ENCODE measurements at places on chromosomes 2 and 18.
A peak's percentile ranks its signal among the peaks of the same experiment; 100 is the strongest.

- DNase-seq: peak; percentile 80
Measured at GRCh38 chr2:170929686-170930050, 615 bp downstream of the GORASP2 start.

- DNase-seq: peak; percentile 65
Measured at GRCh38 chr2:5696404-5696944, 4.3 kb downstream of the SOX11 start.

- DNase-seq: peak; percentile 55
Measured at GRCh38 chr2:203908066-203908796, 28.3 kb upstream of the ICOS start.

DNA sequence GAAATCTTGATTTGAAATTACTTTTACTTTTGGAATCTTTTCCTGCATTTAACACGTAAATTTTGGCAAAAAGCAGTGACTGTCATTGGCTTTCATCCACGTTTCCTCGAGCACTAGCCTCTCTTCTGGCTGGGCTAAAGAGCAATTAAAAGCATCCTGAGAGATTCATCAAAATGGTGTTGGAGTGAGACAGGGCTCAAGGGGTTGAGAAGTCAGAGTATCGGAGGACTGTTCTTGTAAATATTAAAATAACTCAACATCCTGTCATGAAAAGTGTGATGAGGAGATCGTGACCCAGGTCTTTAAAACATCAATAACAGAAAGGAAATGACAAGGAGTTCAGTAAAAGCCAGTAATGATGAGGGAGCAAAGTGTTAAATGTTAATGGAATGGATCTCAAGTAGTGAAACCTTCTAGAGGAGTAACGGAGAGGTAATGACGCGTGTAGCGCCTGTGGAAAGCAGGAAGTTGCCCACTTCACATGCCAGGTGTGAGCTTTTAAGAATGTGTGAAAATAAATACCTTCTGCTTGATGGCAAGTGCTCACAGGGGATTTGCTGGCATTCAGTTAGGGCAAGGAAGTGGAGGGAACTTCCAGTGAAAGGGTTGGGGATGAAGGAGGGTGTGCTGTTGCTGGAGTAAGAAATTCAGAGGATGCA lies 754.4 kb downstream of the ADCYAP1 start:
- no peak for DNase-seq

DNA sequence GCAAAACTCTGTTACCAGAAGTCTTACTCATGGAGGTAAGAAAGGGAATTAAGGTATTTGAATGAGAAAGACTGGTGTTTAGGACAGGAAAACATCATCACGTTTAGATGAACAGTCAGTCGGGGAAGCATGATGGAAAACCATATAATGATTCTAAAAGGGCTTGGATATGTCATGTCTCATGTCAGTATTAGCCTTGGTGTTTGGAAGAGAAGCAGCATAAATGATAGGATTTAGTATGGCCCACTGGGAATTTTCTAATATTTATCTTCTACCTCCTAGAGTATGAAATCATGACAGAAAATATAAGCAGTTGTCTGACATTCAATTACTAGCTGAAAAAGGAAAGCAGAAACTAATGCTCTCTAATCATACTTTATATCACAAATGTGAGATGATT lies 1643.6 kb upstream of the CELF4 start:
- DNase-seq: no peak

DNA sequence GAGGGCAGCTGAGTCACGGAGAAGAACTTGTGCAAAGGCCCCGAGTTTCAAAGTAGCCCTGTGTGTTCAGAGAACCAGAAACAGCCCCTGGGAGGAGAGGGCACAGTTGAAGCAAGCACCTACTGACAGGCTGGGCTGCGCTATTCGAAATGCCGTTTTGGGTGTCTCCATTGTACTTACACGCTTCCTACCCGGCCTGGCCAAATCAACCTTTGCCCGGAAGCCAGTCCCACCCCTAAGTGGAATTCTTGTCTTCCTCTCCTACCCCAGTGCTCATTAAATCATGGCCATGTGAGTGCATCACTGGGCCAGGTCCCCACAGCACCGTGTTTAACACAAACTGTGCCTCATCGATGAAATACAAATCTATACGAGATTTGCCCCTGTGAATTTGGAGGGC lies 6.0 kb downstream of the DIPK1C start:
- DNase-seq: no peak

DNA sequence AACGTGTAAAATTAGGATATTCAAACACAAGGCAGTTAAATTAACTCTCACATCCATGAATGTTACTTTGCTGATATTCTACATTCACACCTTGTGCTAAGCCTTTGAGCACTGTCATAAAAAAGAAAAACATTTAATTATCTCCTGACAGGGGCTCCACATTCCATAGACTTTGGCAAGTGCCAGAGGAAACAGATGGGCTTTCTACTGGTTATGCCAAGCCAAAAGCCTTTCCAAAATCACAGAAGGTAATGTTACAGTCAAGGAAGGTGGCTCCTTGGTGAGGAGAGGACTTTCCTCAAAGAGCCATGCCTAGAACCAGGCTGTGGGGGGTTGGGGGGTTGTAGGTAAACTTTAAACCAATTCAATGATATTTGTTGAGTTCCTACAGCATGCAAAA lies 12.4 kb downstream of the MYO5B start:
- DNase-seq: no peak

- no peak for DNase-seq
Measured at GRCh38 chr18:75818383-75818782, 390.9 kb upstream of the SMIM21 start.

DNA sequence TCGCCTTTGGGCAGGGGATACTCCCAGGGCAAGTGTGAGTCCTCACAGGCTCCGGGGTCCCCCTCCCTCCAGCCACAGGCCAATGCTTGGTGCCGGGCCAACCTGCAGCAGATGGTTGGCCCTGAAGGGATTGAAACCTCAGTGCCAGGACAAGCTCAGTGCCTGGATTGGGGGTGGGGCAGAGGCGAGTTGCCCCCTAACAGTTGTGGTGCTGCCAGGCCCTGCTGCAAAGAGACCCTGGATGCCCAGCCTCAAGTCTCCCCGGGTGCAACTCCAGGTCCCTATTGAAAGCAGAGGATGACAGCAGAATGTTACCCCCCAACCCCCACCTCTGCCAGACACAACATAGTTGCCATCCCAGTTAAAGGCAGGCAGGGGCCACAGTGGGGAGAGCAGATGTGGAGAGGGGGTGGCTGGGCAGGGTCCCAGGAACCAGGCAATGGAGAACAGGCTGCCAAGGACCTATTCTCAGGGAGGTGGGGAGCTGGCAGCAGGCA lies 9.5 kb upstream of the RNF103 start:
- no peak for DNase-seq

GRCh38 chr2:196839574-196839973 lies 30.4 kb upstream of the C2orf66 start:
- DNase-seq: no peak

- no peak for DNase-seq
Measured at GRCh38 chr2:11187083-11187619, 31.9 kb downstream of the SLC66A3 start.

GRCh38 chr2:230778350-230779063 lies 65.9 kb downstream of the CAB39 start:
- DNase-seq: no peak

DNA sequence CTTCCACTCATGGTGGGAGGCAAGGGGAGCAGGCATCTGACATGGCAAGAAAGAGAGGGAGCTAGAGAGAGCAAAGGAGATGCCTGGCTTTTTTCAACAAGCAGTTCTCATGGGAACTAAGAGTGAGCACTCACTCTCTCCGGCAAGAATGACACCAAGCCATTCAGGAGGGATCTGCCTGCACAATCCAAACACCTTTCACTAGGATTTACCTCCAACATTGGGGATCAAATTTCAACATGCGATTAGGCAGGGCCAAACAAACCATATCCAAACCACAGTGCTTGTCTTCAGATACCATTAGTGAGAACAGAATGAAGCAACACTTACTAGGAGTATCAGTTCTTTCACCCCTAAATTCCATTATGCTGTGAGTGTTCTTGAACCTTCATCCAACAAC lies 77.3 kb downstream of the FIGN start:
- no peak for DNase-seq

DNA sequence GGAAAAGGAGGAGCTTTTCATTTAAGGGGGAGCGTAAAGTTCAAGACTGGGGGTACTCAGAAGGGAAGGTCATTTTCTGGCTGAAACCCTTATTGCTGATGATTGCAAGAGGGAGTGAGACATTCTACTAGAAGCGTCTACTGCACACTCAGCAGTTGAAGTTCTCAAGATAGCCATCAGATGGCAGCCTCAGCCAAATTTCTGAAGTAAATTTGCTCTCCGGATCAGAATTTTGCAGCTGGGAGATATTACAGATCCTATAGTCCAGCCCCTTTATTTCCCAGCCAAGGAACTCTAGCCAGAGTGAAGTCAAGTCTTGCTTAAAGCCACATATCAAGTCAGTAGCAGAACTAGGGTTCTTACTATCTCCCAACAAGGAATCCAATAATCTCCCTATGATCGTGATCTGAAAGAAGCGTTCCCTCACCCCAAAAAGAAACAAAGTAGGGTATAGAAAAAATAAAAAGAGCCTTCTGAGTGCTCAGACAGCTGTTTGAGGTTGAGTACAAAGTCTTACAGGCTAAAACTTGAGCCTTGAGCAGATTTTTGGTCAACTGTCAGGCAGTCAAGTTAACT lies 24.0 kb downstream of the RAX start:
- DNase-seq: peak; percentile 74

DNA sequence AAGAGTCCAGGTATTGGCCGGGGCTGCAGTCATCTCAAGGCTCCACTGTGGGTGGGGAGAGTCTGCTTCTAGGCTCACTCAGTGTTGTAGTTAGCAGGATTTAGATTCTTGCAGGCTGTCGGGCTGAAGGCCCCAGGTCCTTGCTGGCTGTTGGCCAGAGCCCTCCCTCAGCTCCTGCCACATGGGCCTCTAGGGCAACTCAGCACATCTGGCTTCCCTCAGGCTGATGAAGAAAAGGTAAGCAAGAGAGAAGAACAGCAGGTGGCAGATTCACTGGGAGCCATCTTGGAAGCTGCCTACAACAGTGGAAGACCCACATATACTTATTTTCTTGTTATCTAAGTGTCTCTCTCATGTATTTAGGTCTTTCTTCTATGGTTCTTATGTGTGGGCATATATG lies 4.3 kb downstream of the MRPS9 start:
- DNase-seq: peak; percentile 97

DNA sequence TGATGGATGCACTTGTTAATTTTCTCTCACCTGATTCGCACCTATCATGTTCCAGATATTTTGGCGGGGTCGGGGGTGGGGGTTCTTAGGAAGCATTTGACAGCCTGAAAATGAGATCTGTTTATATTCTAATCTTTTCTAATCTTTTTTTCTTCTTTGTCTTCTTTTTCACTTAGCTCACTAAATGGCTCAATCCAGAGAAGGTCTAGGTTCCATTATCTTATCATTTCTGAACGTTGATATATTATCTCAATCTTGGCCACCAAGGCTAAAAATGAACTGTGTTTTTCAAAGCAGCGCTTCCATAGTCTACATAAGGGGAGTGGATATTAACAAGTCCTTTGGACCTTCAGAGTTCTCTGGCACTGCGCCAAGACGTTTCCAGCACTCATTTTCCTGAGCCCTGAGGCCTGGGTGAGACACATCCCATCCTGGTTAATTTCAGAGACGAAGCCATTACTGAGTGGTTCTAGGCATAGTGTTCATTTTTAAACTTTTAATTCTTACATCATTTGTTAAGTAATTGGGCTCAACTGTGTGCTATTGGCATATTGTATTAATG lies 229.0 kb downstream of the SOX11 start:
- no peak for DNase-seq

DNA sequence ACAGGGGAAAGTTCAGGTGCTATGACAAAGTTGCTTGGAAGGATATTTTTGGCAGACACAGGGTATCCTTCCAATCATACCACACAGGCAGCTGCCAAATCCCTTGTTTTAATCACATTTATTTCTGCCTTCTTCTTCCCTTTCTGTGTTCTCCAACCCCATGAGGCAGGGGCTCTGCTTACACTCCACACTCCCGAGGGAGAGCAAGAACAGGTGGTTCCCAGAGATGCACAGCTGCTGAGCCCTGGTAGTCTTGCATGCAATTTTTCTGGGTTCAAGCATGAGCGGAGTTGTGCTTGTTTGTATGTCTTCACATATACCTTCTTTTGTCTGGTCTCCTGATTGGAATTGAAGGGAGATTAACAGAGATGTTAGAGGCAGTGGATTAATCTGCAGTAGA lies 251.7 kb upstream of the ST6GAL2 start:
- DNase-seq: no peak

DNA sequence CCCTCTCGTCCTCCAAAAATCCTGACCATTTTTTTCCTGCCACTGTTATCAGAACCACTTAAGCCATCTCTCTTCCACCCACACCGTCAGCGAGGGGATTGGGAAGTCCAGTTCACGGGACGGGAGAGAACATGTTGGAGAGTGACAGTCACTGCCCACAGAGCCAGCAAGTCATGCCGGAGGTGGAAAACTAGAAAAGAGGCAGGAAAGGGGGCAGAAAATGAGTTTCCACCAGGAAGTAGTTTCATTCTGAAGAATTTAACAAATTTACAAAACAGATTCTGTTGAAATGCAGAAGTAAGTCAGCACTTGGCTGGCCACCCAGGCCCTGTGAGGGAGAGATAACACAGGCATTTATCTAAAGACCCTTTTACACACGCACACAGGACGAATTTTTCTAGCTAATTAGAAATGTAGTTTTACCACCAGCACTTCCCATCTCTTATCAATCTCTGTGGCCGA lies 431.3 kb downstream of the TSN start:
- no peak for DNase-seq

DNA sequence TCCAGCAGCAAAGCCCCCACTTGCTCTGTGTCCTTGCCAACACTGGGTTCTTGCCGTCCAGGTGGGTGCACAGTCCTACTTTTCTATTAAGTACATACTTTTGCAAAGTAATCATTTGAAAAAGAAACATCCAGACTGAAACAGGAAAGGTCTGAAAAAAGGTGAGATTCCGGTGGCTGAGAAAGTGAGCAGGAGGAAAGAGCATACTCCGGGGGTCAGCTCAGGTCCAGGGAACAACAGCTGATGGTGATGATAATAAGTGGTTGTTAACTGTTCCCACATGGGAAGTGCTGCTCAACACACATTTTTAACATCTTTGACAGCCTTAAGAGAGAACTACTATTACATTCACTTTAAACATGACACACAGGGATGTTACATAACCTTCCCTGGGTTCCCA lies 86.1 kb upstream of the UXS1 start:
- DNase-seq: no peak

DNA sequence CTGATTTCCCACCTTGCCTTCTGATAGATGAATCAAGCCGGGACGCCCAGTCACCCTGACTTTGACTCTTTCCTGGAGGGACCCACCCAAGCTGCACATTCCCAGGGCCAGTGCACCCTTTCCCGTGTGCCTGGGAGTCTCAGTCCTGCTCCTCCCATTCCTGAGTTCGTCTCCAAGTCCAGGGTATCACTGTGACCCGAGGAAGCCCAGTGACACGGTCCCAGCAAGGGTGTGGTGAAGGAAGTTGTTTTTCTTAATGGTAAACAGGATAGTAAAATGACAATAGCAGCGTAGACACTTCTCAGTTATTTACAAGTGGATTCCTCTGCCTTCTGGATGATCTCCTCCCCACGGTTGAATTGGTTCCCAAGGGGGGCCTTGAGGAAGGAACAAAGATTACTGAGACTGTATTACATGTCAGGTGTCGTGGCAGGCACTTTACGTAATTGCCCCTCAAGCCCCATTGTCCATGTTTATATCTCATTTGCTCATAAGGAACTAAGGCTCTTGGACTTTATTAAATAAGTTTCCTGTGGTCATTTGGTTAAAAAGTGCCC lies 123.3 kb downstream of the PRKCE start:
- no peak for DNase-seq
